ENCODE measurements at places on chromosomes 5 and 9.

DNA sequence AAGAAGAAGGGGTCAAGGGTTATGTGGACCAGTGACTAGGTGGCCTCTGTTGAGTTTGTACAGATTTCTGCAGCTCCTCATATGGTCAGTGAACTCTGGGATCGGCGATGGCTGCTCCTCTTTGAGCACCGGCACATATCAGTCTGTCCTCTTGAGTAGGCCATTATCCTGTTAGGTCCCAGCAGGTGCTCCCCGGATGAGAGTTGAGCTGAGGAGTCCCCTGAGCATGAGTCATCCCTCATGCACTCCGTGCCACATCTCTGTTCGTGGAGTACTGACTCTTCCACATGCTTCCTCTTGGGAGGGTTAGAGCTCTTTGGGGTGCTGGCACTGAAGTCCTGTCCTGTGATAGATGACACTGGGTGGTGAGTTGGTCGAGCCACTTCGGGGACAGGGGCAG, 143.7 kb downstream of the PTTG1 start:
- DNase-seq: no peak

DNA sequence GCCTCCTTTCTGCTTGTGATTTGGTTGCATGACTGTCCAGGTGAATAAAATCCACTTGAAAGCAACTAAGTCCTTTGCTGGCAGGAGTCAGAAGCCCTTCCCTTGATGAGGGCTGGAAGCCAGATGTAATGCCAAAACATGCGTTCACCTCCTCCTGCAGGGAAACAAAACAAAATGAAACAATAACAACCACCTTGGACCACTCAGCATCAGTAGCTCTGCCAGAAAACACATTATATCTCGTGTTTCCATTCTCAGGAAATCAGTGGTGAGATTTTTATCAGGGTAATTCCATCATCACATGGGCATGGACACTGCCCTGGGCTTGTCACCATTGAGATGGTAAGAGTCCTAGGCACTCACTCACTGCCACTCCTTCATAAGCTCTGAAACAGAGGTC, 350.3 kb upstream of the ACTBL2 start:
- no peak for DNase-seq

- DNase-seq: peak; percentile 88
Measured at GRCh38 chr5:4019009-4019769, 423.6 kb downstream of the IRX1 start.

- peak; percentile 69 for DNase-seq
Measured at GRCh38 chr5:122076669-122077365, 1.2 kb downstream of the LOX start.

GRCh38 chr9:89284076-89284475, 26.9 kb upstream of the CKS2 start:
- no peak for DNase-seq

Data from skin of body (tissue), 3 donors.